CD14-positive monocyte (primary cell): ENCODE measurements at places on chromosomes 1 and 21. TPM values are rescaled to one million over a fixed set of nuclear protein-coding genes. Genes with fewer than 3 reads are reported as not detected.

The MSH4 gene
- polyA plus RNA-seq = 0.03 and 0.07 TPM in 2 replicates

The AMPD1 gene
- not detected in 2 replicates for polyA plus RNA-seq

The PPP1R15B gene
- 31.8 TPM for polyA plus RNA-seq

The SHISAL2A gene
- polyA plus RNA-seq = not detected

The GJA9 gene
- not detected for polyA plus RNA-seq

The CFHR1 gene
- not detected for polyA plus RNA-seq

The TNFAIP8L2 gene
- polyA plus RNA-seq = 104 TPM

The GOLT1A gene
- not detected for polyA plus RNA-seq

The HAO2 gene
- not detected for polyA plus RNA-seq

The PLA2G2A gene
- not detected for polyA plus RNA-seq

The SPRR2A gene
- not detected for polyA plus RNA-seq

The GBP4 gene
- polyA plus RNA-seq = 17.4 TPM

The S100A1 gene
- not detected for polyA plus RNA-seq
